ENCODE measurements at places on chromosomes 7 and 10.

DNA sequence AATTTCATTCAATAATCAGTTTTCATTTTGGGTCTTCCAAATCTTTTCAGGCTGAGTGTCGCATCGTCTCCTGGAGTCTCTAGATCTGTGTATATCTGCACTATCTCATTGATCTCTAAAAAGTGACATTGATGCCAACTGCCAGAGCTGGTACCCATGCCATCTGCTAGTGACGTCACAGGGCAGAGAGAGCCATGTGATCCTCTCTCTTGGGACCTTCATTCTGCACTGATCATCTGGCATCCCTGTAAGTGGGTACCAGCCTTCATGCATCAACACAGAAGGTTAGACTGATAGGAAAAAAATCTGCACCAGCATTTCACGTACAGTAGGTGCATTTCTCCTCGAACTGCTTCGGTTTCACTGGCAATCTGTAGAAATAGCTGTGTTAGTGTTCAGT lies at the start of gene NEUROD6:
TSS of gene NEUROD6 (minus strand) at position 124 of the 400 bp plus-strand sequence. CDS start 1,458 bp downstream, outside the sequence.
- H3K36me3 ChIP-seq, result no peaks in the 10 kb centered on the region
- no peak for DNase-seq
- H3K4me1 ChIP-seq, result peaks cover 7% of the 10 kb centered on the region
- H3K27ac ChIP-seq, result no peak within 1 kb of the TSS
- no peak within 1 kb of the TSS for H3K4me3 ChIP-seq

DNA sequence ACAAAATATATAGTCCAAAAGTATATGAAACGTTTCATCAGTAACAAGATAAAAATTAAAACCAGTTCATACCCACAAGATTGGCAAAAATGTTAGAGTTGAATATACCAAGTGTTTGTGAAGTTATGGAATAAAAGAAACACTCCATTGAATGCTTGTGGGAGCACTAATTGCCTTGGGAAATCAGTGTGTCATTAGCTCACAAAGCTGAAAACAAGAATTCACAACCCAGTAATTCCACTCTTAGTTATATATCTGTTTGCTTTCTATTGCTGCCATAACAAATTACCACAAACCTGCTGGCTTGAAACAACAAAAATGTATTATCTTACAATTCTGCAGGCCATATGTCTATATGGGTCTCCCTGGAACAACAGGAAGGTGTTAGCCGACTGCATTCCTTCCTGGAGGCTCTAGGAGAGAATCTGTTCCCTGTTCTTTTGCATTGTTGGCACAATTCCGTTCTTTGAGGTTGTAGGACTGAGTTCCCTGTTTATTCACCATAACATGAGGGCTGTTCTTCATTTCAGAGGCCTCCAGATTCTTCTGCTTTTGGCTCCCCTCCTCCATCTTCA lies 45.7 kb downstream of the SEM1 start:
- no peaks in the 10 kb centered on the region for H3K36me3 ChIP-seq
- no peak for DNase-seq
- H3K27me3 ChIP-seq, result no peaks in the 10 kb centered on the region
- no peak overlapping the region for H3K4me3 ChIP-seq
- H3K4me1 ChIP-seq, result no peaks in the 10 kb centered on the region

DNA sequence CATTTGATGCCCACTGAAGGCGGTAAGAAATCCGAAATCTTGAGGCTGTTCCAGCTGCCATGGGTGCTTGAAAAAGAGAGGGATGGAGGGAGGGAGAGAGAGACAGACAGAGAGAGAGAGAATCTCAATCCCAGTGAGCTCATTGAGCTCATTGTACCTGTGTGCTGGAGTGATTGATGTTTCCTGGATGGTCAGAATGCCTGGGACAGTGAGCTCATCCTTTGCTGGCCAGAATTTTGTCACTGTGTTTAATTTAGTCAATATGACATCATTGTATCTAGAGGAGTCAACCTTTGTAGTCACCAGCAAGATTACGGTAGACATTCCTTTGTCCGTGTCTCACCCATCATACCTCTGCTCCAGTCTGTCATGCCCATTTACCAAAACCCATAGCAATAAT lies 625.4 kb upstream of the POM121L12 start:
- H3K36me3 ChIP-seq, result no peaks in the 10 kb centered on the region
- H3K27me3 ChIP-seq, result no peaks in the 10 kb centered on the region
- H3K4me3 ChIP-seq, result no peak overlapping the region
- no peak for DNase-seq
- H3K27ac ChIP-seq, result no peak overlapping the region
- H3K4me1 ChIP-seq, result no peaks in the 10 kb centered on the region

GRCh38 chr7:112749775-112750174 lies 40.4 kb downstream of the TMEM168 start:
- no peaks in the 10 kb centered on the region for H3K27me3 ChIP-seq
- H3K4me3 ChIP-seq, result no peak overlapping the region
- DNase-seq, result no peak
- H3K27ac ChIP-seq, result no peak overlapping the region
- no peaks in the 10 kb centered on the region for H3K36me3 ChIP-seq

- no peak overlapping the region for H3K27ac ChIP-seq
- no peak for DNase-seq
- no peaks in the 10 kb centered on the region for H3K27me3 ChIP-seq
- peaks cover 3% of the 10 kb centered on the region for H3K4me1 ChIP-seq
- H3K4me3 ChIP-seq, result no peak overlapping the region
Measured at GRCh38 chr7:133040178-133040577, 41.7 kb downstream of the CHCHD3 start.

GRCh38 chr10:113486531-113486930 lies 66.3 kb upstream of the HABP2 start:
- H3K27me3 ChIP-seq, result peaks cover 12% of the 10 kb centered on the region
- H3K4me1 ChIP-seq, result no peaks in the 10 kb centered on the region
- H3K36me3 ChIP-seq, result no peaks in the 10 kb centered on the region

DNA sequence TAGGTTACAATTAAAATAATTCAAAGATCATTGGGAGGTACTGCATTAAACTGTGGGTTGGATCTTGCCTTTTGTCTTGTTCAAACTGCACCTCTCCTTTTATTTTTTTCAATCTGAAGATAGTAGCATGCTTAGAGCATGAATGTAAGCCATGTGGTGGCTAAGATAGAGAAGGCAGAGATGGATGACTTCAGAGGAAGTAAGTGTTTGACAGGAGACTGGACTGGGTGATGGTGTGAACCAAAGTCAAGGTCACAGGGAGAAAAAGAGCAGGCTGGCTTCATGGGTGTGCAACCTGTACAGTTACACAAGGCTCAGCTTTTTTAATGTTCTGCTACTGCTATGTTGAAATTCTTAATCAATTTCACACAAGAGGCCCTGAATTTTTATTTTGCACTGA lies 85.6 kb downstream of the ZEB1 start:
- no peak overlapping the region for H3K27ac ChIP-seq
- peak; percentile 50 for DNase-seq
- no peaks in the 10 kb centered on the region for H3K36me3 ChIP-seq
- no peaks in the 10 kb centered on the region for H3K27me3 ChIP-seq
- H3K4me1 ChIP-seq, result no peaks in the 10 kb centered on the region

DNA sequence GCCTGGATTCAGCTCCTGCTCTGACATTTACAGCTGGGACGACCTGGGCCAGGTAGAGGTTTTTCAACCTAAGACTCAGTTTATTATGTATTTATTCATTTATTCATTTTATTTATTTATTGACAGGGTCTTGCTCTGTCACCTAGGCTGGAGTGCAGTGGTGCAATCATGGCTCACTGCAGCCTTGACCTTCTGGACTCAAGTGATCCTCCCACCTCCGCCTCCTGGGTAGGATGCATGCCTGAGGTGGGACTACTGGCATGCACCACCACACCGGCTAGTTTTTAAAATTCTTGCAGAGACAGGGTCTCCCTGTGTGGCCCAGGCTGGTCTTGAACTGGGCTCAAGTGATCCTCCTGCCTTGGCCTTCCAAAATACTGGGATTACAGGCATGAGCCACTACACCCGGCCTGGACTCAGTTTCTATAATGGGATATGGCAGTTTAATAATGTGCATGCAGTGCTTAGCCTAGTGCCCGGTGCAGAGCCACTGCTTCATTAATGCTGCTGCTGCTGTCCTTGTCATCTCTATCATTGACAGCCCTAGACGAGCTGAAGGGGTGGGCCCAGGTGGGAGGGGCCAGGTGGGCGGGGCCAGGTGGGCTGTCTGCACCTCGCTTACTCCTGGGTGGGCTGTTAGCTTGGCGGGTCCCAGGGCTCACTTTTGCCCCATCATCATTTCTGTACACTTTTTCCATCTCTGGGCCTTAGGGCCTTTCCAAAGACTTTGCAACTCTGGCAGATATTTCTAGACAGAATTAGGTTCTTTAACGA lies 92.6 kb downstream of the LHPP start:
- no peak overlapping the region for H3K27ac ChIP-seq
- no peak for DNase-seq
- peaks cover 2% of the 10 kb centered on the region for H3K4me1 ChIP-seq
- peaks cover 1% of the 10 kb centered on the region for H3K27me3 ChIP-seq
- H3K4me3 ChIP-seq, result no peak overlapping the region

GRCh38 chr7:37344886-37345579 lies 103.6 kb downstream of the ELMO1 start:
- H3K27me3 ChIP-seq, result no peaks in the 10 kb centered on the region
- no peak overlapping the region for H3K4me3 ChIP-seq
- H3K36me3 ChIP-seq, result no peaks in the 10 kb centered on the region
- no peaks in the 10 kb centered on the region for H3K4me1 ChIP-seq
- H3K27ac ChIP-seq, result no peak overlapping the region
- no peak for DNase-seq

GRCh38 chr10:74223755-74224529 lies 72.9 kb downstream of the ADK start:
- no peaks in the 10 kb centered on the region for H3K27me3 ChIP-seq
- no peaks in the 10 kb centered on the region for H3K36me3 ChIP-seq
- peak overlapping the region; percentile 67 for H3K27ac ChIP-seq
- peak; percentile 23 for DNase-seq
- H3K4me1 ChIP-seq, result peaks cover 6% of the 10 kb centered on the region
- no peak overlapping the region for H3K4me3 ChIP-seq

DNA sequence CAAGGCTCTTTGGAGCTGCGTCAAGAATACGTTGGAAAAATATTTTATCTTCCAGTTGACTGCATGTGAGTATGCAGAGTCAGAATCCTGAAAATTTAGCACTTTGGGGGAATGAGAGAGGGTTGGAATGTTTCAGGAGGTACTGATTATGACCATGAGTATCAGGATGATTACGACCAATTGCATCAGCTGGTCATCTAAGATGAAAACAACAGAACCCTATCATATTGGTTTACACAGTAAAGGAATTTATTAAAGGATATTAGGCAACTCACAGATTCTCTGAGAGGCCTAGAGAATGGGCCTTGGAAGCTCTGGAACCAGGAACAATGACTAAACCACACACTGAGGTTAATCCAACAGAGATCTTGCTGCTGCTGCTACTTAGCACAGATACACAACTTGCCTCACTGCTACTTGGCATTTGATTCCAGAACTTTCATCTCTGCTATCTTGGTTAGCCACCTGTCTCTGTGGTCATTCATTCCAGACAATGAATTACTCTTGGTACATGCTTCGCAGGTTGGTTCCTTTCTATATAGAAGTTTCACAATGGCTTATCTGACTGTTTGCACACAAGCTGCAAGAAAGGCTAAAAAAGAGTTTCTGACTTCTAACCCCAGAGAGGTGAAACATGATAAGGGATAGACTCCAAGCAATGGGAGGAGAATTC lies 68.0 kb upstream of the CTTNBP2 start:
- H3K36me3 ChIP-seq, result no peaks in the 10 kb centered on the region
- H3K4me3 ChIP-seq, result no peak overlapping the region
- H3K27ac ChIP-seq, result no peak overlapping the region
- DNase-seq, result peak; percentile 2

GRCh38 chr7:18760046-18760445 lies 264.5 kb downstream of the HDAC9 start:
- H3K4me1 ChIP-seq, result peaks cover 3% of the 10 kb centered on the region
- DNase-seq, result no peak
- H3K27ac ChIP-seq, result no peak overlapping the region

DNA sequence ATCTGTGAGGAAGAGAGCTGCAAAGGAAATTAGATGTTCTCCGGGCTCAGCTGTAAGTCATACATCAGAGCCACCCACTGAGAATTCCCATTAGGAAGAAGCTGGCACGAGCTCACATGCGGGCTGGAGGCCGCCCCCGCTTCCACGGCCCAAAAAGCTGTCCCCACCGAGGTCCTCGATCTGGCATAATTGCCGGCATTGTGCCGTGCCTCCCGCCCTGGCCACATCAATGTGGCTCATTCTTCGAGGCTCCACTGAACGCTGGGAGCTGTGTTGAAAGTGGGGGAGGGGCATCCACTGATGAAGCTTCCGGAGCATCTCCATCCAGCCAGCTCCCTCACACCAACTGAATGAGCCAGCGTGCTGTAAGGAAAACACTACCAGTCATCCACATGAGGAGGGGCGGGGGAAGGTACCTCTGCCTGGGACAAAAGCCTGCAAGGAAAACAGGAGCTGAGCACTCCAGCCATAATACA lies 173.1 kb downstream of the PTPRN2 start:
- no peaks in the 10 kb centered on the region for H3K4me1 ChIP-seq
- no peak for DNase-seq
- no peak overlapping the region for H3K4me3 ChIP-seq
- H3K27ac ChIP-seq, result no peak overlapping the region
- no peaks in the 10 kb centered on the region for H3K36me3 ChIP-seq

- H3K36me3 ChIP-seq, result no peaks in the 10 kb centered on the region
- peaks cover 5% of the 10 kb centered on the region for H3K4me1 ChIP-seq
- no peak overlapping the region for H3K27ac ChIP-seq
- no peak for DNase-seq
- peaks cover 6% of the 10 kb centered on the region for H3K27me3 ChIP-seq
Measured at GRCh38 chr7:390761-391410, 100.9 kb downstream of the FOXL3 start.

GRCh38 chr7:28872226-28872625 lies 85.9 kb downstream of the TRIL start:
- H3K4me3 ChIP-seq, result no peak overlapping the region
- no peaks in the 10 kb centered on the region for H3K4me1 ChIP-seq
- no peak for DNase-seq
- no peak overlapping the region for H3K27ac ChIP-seq
- no peaks in the 10 kb centered on the region for H3K27me3 ChIP-seq

DNA sequence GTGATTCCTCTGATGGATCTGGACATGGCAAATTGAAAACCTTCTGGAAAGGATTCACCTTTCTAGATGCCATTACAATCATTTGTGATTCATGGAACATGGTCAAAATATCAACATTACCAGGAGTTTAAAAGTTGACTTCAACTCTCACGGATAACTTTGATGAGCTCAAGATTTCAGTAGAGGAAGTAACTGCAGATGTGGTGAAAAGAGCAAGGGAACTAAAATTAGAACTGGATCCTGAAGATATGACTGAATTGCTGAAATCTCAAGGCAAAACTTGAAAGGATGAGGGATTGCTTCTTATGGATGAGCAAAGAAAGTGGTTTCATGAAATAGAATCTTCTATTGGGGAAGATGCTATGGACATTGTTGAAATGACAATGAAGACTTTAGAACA lies 293.6 kb downstream of the ARHGAP12 start:
- no peak for DNase-seq
- no peak overlapping the region for H3K4me3 ChIP-seq
- H3K4me1 ChIP-seq, result no peaks in the 10 kb centered on the region
- no peaks in the 10 kb centered on the region for H3K36me3 ChIP-seq
- H3K27me3 ChIP-seq, result no peaks in the 10 kb centered on the region
- no peak overlapping the region for H3K27ac ChIP-seq
